ENCODE measurements at places on chromosomes 1 and 21.

DNA sequence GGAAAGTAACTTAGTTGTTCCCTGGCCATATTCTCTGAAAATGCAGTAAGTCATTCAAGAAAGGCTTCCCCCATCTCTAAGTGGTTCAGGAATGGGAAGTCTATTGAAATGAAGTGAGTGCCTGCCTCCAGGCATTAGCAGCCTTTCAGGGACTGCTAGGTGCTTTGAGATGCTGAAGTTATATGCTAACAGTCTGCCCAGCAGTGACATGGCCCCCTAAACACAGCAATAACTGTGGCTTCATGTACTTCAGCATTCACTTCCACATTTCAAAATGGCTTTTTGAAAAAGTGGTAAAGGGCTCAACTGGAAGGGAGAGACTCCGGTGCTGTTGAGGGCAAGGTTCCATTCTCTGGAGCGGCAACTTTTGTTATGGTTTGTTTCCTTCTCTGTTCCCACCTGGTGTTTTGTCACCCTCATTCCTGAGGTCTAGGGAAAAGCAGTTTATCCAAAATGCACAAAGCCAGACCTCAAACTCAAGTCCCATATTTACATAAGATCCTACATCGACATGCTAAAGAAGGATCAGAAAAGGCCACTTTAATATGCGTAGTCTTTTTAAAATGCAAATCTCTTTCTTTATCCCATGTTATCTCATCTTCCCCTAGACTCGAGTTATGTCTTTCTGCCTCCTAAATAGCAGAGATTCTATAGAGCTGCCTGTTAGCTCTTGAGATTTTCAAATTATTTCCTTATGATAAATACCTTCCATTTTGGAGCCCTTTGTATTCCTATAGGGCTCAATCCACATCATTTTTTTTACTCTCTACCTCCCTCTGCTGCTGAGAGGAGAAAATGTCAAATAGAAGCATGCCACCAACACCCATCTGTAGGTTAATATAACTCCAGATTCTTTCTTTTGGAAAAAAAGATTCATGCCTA, 34.2 kb upstream of the LRRC8C start:
- H3K4me1 ChIP-seq, result no peaks in the 10 kb centered on the region
- H3K36me3 ChIP-seq, result no peaks in the 10 kb centered on the region
- H3K27me3 ChIP-seq, result no peaks in the 10 kb centered on the region
- no peak overlapping the region for H3K27ac ChIP-seq
- H3K4me3 ChIP-seq, result no peak overlapping the region

DNA sequence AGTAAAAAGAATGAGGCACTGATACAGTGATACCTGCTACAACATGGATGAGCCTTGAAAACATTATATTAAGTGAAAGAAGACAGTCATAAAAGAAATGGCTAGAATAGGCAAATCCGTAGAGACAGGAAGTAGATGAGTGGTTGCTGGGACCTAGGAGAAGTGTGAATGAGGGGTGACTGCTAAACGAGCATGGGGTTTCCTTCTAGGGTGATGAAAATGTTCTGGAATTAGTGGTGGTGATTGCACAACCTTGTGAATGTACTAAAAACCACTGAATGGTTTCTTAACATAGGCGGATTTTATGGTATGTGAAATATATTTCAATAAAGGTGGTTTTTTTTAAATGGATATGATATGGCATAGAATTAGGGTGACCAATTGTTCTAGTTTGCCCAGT, 12.6 kb upstream of the SERINC2 start:
- no peaks in the 10 kb centered on the region for H3K4me1 ChIP-seq
- H3K27ac ChIP-seq, result no peak overlapping the region
- no peaks in the 10 kb centered on the region for H3K36me3 ChIP-seq

GRCh38 chr1:95048317-95048716, 24.4 kb downstream of the ALG14 start:
- DNase-seq, result no peak
- H3K36me3 ChIP-seq, result no peaks in the 10 kb centered on the region
- no peak overlapping the region for H3K27ac ChIP-seq
- no peak overlapping the region for H3K4me3 ChIP-seq
- no peaks in the 10 kb centered on the region for H3K4me1 ChIP-seq

GRCh38 chr1:48563021-48563420, 91.0 kb upstream of the SPATA6 start:
- H3K27me3 ChIP-seq, result no peaks in the 10 kb centered on the region
- no peak for DNase-seq
- H3K4me3 ChIP-seq, result no peak overlapping the region
- no peaks in the 10 kb centered on the region for H3K36me3 ChIP-seq
- no peak overlapping the region for H3K27ac ChIP-seq

GRCh38 chr1:12518931-12519692, 98.9 kb downstream of the DHRS3 start:
- H3K36me3 ChIP-seq, result no peaks in the 10 kb centered on the region
- H3K4me3 ChIP-seq, result no peak overlapping the region
- no peak overlapping the region for H3K27ac ChIP-seq
- no peaks in the 10 kb centered on the region for H3K4me1 ChIP-seq

DNA sequence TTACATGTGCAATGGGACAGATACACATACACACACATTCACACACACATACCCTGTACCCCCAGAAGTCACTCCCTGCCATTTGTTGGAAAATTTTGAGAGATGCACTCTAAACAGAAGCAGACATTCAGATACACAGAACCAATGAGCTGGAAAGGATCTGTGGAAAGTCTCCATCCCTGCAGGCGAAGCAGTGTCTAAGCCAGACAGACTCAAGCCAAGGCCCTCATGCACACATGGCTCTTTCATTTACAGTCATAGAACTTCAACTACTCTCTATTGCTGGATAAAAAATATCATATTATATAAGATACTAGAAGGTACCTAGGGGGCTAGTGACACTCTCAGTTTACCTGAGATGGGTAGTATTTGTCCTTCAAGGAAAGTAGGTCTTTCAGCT, 7.3 kb upstream of the SEC16B start:
- DNase-seq, result no peak
- no peaks in the 10 kb centered on the region for H3K27me3 ChIP-seq
- H3K27ac ChIP-seq, result no peak overlapping the region

GRCh38 chr1:47664356-47664755, 226.5 kb downstream of the FOXD2 start:
- H3K4me1 ChIP-seq, result no peaks in the 10 kb centered on the region
- no peak for DNase-seq
- H3K27ac ChIP-seq, result no peak overlapping the region
- no peaks in the 10 kb centered on the region for H3K36me3 ChIP-seq
- H3K4me3 ChIP-seq, result no peak overlapping the region

DNA sequence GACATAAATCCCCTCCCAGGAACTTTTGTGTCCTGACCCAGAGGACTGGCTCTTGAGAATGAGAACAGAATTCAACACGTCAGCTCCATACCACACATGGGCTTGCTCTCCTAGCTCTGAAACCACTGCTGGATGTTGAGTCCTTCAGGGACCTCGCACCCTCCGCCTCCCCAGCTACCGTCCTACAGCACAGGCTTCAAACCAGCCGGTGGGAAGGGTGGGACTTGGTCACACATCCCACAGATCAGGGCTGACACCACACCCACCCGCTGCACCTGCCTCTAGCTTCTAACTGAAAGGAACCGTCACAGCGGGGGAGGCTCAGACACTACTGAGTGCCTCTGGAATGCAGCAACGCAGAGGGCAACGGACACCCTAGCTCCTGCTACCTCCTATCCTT, 24.0 kb downstream of the MRAP start:
- H3K27me3 ChIP-seq, result no peaks in the 10 kb centered on the region
- no peak overlapping the region for H3K4me3 ChIP-seq
- H3K4me1 ChIP-seq, result no peaks in the 10 kb centered on the region
- H3K36me3 ChIP-seq, result peaks cover 82% of the 10 kb centered on the region

DNA sequence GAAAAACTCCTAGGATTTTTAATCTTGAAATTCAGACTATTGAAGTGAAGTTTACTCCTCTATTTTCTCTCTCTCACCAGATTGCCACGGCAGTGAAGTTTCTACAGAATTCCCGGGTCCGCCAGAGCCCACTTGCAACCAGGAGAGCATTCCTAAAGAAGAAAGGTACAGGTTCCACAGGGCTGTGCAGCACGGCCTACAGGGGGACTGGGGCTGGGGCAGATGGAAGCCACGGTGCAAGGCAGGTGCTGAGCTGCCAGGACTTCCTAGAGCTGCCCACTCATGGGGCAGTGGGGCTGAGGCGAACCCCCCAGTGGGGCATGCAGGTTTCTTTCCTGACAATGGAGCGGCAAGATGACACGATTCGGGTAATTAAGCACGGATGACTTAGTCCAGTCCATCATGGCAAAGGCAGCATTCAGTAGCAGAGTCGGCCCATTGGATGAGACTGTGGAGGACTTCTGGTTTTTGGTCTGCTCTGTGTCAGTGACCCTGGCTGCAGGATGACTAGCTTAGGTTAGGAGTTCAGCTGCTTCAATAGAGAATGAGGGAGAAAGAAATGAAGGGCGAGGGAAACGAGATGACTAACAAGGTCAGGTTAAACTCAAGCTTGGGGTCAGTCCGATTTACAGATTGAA, 61.5 kb downstream of the PEX14 start:
- peaks cover 8% of the 10 kb centered on the region for H3K36me3 ChIP-seq
- H3K27me3 ChIP-seq, result no peaks in the 10 kb centered on the region
- no peak overlapping the region for H3K4me3 ChIP-seq
- no peak for DNase-seq
